Hematopoietic multipotent progenitor cell treated with erythropoietin and hydrocortisone succinate and interleukin-3 and kit ligand, for 4 days (in vitro differentiated cells): ENCODE measurements at places on chromosomes 13 and 19.

GRCh38 chr13:94696171-94696570 is 16.2 kb downstream of the SOX21 start:
- DNase-seq, result no peak

DNA sequence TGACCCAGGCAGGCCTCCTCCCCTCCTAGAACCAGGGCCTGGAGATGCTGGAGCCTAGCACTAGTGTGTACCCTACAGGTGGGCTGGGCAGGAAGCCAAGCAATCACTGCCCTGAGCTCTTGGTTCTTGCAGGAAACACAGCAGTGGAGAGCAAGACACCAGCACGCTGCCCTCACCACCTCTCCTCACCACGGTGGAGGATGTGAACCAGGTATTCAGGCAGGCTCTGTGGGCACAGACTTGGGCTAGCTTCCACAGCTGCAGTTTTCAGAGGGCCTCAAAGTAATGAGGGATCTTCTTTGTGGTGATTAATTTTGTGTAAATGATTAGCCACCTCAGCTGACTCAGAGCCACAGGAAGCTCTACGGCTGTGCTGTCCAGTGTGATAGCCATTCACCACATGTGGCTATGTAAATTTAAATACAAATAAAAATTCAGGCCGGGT is 13.6 kb upstream of the GPI start:
- DNase-seq, result no peak

GRCh38 chr19:16283210-16284061 is 41.2 kb upstream of the KLF2 start:
- DNase-seq, result peak; percentile 73

DNA sequence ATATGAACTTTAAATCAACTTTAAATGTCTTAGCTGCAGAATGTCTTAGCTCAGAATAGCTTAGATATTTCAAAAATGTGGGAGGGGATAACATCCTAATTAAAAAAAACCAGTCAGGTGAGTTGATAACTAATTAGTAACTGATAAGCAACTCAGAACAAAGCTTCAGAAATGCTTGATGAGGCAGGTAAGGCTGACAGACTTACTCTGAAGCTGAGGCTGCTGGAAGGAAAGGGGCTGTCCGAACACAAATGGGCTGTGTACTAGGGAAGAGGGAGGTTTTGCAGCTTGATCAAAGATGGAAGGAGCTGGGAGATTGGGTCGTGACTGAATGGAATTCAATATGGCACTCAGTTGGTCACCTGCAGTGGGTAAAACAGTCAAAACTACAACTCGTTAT is 91.2 kb upstream of the FBXL3 start:
- no peak for DNase-seq

- no peak for DNase-seq
Observed at GRCh38 chr13:44013758-44014291, 134.1 kb downstream of the LACC1 start.

DNA sequence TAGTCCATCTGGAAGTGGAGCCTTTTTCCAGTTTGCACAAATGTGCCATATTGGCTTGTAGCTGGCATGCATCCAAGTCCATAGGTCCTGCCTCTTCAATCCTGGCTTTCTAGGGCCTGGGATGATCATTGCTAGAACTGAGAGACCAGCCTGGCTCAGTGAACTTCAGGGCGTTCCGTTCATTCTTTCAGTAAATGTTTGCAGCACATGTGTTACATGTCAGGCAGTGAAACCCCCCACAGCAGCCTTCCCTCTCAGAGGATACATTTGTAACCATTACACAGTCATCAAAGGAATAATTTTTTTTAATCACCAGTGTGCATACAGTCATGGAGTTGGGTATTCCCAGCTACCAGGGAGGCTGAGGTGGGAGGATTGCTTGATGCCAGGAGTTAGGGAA is 9.7 kb downstream of the FUT2 start:
- no peak for DNase-seq
